ENCODE measurements at places on chromosomes 4 and X. TPM values are rescaled to one million over a fixed set of nuclear protein-coding genes. Genes with fewer than 3 reads are reported as not detected.

Gene ASB12
- total RNA-seq, result 1.9 TPM

Gene ENPP6
- total RNA-seq, result 1.2 TPM

Gene PALLD
- 441 TPM for total RNA-seq

Gene WDFY3
- total RNA-seq, result 74.9 TPM

Gene PIN4
- 14.7 TPM for total RNA-seq

- DNase-seq, result no peak
Observed at GRCh38 chr4:165129924-165130323, 17.3 kb upstream of the TMEM192 start.

- no peak for DNase-seq
Observed at GRCh38 chr4:151786158-151786495, 25.3 kb upstream of the GATB start.

DNA sequence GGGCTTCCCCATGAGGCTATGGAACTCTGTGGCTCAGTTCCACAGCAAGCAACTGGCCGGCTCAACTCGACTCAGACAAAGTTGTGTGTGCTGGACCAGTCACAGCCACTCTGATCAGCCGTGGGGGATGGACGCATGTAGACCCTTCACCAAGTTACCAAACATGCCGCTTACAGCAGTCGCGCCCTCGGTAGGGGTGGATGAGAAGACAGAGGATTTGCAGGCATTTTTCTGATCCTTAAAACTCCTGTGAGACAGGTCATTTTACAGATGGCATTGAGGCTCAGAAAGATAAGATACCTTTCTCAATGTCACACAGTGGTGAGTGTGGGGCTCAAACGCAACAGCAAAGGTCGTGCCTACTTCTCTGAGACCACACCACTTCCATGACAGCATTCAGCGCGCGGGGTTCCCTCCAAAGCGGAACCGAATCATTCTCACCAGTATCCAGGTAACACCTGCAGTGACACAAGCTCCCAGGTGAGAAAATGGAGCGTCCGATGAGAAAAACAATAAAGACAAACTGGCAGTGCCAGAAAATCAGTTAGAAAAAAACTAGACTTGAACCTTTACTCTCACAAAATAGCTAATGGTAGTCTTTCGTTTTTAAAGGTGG, 83.6 kb downstream of the RELL1 start:
- no peak for DNase-seq

- no peak for DNase-seq
Observed at GRCh38 chr4:3276986-3277385, 15.8 kb upstream of the RGS12 start.

- DNase-seq, result no peak
Observed at GRCh38 chrX:37315511-37316248, 33.5 kb upstream of the PRRG1 start.

GRCh38 chr4:995311-996026, 2.3 kb upstream of the SLC26A1 start:
- DNase-seq, result no peak

DNA sequence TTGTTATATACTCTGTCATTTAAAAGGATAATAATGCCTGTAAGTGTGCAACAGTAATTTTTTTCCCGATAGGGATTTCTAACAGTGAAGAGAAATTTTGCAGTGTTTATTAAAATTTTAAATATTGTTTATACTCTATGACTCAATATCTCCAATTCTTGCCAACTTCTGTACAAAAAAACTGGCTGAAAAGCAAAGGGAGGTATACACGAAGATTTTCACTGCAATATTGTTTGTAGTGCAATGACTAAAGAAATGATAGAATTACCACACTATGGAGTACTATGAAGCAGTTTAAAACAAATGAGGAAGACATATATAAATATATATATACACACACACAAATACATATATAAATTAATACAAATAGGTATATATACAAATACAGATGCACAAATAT, 187.9 kb upstream of the IL15 start:
- DNase-seq, result no peak

DNA sequence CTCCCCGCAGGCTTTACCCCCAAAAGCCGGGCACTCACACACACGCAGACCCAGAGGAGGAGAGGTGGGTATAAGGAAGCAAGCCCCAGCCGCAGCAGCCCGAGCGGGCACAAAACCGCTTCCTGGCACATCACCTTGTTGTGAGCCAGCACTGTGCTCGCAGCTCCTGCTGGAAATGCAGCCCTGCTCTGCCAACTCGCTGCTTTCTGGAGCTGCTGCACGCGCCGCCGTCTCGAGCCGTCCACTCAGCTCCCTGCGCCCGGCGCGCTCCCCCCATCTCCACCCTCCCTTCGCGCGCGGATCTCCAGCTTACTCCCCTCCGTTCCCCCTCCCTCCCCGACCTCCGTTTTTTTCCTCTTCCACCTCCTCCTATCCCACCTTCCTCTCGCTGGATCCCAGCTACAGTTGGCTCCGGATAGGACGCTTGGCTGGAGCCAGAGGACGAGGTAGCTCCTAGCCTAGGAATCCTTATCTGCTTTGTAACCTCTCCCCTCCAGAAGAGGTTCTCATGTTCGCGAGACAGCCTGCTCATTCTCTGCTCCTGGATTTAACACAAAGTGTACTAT, at the start of gene SPOCK3:
SPOCK3 (minus strand) TSS at position 179 of the 566 bp plus-strand sequence.
- DNase-seq, result peak; percentile 69

DNA sequence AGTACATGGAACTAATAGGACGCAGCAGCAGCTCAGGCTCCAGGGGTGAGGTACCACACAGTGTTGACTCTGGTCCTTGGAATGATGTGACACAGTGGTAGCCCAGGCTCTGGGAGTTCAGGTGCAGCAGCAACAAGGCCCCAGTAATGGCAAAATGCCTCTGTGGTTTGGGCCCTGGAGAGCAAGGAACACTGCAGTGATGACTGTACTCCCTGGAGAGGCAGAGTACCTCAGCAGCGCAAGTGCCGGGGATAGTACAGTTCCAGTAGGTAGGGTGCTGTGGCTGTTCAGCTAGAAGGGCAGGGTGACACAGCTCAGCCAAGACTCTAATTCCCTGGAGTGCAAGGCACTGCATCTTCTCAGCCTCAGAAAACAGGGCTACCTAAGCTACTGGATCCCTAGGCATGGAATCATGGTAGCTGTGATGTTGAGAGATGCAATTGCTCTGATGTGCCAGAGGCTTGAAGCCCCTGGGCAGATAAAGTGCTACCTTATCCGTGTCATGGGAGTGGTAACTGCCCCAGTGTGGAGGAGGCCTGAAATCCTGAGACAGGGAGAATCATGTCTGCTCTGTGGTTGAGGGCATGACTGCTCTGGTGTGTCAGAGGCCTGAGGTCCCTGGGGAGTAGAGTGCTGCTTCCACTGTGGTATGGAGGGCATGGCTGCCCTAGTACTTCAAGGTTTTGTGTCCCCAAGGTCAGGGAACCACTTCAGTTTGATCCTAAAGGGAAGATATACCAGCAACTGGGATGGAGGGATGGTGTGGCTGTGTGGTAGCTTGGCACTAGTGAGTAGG, 55.2 kb downstream of the AREG start:
- DNase-seq, result no peak

DNA sequence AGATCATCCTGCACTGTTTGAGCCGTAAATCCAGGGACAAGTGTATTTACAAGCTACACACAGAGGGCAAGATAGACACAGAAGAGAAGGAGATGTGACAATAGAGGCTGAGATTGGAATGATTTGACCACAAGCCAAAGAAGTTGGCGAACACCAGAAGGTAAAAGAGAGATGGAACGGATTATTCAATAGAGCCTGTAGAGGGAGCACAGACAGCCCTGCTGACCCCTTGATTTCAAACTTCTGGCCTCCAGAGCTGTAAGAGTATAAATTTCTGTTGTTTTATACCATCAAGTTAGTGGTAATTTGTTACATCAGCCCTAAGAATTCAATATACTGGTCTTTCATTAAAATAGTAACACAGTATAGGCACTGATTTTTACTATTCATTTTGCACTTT, 447.8 kb downstream of the FAT4 start:
- DNase-seq, result no peak

- no peak for DNase-seq
Observed at GRCh38 chr4:105548483-105548882, 3.9 kb upstream of the ARHGEF38 start.

DNA sequence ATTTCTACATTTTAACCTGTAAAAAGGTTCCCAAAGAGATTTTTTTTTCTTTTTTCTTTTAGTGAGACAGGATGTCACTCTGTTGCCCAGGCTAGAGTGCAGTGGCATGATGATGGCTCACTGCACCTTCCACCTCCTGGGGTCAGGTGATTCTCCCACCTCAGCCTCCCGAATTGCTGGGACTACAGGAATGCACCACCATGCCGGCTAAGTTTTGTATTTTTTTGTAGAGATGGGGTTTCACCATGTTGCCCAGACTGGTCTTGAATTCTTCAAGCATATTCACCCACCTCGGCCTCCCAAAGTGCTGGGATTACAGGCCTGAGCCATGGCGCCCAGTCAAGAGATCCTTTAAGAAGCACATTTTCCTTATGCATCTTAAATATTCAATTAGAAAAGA, 12.6 kb downstream of the RHOH start:
- DNase-seq, result no peak

DNA sequence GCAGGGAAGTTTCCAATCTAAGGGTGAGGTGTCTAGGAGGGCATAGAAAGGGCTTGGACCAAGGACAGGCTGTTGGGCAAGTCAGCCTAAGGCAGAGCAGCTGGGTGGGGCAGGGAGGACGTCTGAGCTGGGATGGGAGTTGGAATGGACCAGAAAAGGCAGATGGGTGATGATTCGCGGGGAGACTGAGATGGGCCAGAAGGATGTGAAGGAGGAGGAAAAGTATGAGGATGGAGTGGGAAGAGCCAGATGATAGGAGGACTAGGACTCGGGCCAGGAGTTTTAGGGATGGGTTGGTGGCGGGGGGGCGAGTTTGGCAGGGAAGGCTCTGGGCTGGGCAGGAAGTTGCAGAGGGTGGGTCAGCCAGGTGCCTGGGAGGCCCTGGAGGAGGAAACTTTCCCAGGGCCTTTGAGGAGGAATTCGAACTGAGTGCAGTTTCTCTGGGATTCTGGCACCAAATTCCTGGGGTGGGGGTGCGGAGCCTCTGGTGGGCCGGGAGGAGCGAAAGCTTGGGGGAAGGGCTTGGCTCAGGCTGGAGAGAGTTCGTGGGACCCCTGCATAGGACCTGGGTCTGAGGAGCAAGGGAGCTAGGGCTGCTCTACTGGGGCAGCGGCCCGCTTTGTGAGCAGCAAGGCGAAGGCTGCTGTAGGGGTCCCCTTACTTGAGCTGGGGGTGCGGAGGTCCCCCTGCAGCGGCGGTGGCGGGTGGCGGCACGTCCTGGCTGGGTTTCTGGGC, 8.7 kb upstream of the TIMP1 start:
- DNase-seq, result peak; percentile 78

DNA sequence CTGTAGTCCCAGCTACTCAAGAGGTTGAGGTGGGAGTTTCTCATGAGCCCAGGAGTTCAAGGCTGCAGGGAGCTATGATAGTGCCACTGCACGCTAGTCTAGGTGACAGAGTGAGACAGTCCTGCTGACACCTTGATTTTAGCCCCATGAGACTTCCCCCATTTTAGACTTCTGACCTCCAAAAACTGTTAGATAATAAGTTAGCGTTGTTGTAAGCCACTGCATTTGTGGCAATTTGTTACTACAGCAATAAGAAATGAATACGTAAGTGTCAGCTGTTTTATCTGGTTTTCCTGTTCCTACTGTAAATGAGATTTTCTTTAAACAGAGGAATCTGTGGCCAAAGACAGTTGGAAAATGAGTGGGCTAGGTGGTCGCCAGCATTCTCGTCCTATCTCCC, 83.9 kb downstream of the ARHGAP10 start:
- DNase-seq, result no peak

DNA sequence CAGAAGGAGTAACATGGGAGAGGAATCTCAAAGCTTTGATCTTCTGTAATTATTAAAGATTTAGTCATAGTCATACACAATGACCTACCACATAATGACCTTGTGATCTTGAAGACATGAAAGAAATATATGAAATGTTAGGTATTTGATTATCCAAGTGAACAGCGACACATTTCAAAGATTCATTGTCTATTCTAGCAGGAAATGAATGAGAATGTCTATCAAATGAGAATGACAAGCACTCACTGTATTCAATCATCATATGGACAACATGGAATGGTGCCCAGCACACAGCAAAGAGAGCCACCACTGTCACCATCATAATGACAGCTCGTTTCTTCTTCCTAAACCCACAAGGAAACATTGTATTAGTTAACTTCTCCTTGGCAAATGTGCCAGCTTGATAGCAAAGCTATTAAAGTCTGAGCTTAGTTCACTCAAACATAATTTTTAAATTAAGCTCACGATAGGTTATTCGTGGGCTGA, 50.6 kb downstream of the QRFPR start:
- no peak for DNase-seq

DNA sequence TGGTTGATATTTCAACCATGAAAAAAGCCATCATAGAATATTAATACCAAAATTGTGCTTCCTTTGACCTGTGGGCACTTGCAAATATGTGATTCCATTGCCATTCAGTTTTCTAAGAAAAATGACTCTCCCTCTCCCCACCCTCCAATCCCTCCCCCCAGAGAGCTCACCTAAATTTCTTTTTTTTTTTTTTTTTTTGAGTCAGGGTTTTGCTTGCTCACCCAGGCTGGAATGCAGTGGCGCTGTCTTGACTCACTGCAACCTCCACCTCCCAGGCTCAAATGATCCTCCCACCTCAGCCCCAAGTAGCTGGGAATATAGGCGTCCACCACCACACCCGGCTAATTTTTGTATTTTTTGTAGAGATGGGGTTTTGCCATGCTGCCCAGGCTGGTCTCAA, 47.0 kb downstream of the SNX25 start:
- no peak for DNase-seq

DNA sequence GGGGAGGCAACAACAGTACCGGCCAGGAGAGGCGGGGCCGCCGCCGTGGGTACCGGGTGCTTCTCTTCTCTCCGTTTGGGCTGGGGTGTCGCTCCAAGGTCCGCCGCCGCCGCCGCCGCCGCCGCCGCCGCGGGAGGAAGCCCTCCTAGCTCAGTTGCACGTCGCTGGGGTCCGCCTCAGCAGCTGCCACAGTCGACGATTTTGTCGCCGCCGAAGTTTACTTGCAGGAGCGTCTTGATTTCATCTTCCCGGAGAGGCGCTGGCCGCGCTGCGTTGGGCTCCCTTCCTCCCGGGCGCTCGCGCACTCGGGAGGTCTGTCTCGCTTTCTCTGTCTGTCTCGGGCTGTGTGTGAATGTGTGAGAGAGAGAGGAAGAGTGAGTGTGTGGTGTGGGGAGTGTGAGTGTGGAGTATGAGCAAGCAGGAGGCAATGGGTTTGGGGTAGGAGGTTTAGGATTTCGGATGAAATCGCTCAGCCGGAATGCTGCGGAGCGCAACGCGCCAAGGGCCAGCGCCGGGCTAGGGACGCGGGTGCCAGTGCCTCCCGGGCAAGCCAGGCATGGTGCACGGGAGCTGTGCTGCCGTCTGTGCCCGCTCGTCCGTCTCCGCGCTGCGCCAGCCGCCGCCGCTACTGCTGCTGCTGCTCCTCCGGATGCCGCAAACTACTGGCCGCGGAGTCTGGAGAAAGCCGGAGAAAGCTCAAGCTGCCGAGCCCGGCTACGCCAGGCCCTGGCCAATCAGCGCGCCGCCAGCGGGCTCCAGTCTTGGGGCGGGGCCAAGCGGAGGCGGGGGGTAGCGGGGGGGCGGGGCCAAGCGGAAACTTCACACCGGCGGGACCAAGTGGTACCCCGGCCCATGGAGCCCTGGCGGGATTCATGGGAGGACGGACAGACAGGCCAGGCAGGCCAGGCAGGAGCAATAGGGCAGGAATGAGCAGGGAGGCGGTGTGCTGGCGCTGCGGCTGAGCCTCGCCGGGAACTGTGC, at the start of gene PCDH19:
PCDH19 (minus strand) TSS at position 664 of the 981 bp plus-strand sequence. CDS start 1,676 bp downstream, outside the sequence.
- peak; percentile 71 for DNase-seq
